ENCODE measurements at places on chromosomes 1 and 21. TPM values are rescaled to one million over a fixed set of nuclear protein-coding genes. Genes with fewer than 3 reads are reported as not detected.

- no peak for DNase-seq
Measured at GRCh38 chr1:159000070-159000409, 9.7 kb upstream of the IFI16 start.

DNA sequence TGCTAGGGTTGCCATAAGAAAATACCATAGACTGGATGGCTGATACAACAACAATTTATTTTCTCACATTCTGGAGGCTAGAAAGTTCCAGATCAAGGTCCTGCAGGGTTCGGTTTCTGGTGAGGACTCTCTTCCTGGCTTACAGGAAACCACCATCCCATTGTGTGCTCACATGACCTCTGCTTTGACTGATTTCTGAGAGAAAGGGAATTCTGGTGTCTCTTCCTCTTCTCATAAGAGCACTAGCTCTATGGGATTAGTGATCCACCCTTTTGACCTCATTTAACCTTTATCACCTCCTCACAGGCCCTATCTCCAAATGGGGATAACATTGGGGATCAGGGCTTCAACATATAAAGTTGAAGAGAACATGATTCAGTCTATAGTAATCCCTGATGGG is 47.5 kb downstream of the MRPL39 start:
- no peak for DNase-seq

GRCh38 chr1:151653397-151653796 is 41.5 kb downstream of the SNX27 start:
- DNase-seq, result peak; percentile 51

GRCh38 chr1:201559679-201560162 is 20.8 kb downstream of the NAV1 start:
- DNase-seq, result peak; percentile 84

- DNase-seq, result no peak
Measured at GRCh38 chr1:11738783-11739182, 2.8 kb downstream of the AGTRAP start.

The ACTN2 gene
- 11.8 TPM for total RNA-seq

The EXO1 gene
- 50.1 TPM for total RNA-seq

The GALNT2 gene
- 67.0 TPM for total RNA-seq

The AVPR1B gene
- total RNA-seq, result not detected

The SELL gene
- 0.27 TPM for total RNA-seq

The PEX19 gene
- total RNA-seq, result 26.9 TPM
